HTR-8/SVneo (cell line): ENCODE measurements at places on chromosomes 5 and 9.

DNA sequence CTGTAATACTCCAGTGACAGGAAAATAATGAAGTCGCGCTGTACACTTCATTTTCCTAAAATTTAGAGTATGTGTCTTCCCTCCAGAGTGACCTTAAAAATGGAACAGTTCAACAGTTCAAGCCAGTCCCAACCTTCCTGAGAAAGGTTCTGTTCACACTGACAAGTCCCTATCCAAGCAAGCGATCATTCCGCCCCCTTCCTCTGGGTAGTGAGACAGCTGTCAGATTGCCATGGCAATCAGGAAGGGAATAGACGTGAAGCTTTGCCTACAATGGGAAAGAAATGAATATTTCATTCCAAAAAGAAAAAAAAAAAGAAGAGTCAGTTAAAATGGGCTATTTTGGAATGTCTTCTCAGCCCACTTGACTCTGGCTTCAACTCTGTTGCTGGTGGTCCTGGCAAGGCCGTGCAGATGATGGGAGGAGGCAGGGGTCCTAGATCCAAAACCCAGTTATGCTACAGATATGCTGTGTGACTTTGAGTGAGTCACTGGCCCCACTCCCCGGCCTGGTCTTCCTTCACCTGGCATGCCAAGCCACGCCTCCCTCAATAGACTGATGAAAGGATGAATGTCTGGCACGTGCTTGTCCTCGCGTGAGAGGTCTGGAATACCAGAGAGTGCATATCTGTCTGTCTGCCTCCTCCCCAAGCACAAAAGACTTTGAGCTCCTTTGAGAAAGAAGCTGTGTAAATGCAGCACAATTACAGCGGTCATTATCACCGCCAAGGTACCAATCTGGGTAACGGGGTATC, 165.8 kb upstream of the WWC1 start:
- DNase-seq: no peak

- no peak for DNase-seq
These were observed 178.3 kb downstream of the CWC27 start for GRCh38 chr5:64947031-64947430.

GRCh38 chr5:50922942-50923767, 256.7 kb downstream of the PARP8 start:
- no peak for DNase-seq

DNA sequence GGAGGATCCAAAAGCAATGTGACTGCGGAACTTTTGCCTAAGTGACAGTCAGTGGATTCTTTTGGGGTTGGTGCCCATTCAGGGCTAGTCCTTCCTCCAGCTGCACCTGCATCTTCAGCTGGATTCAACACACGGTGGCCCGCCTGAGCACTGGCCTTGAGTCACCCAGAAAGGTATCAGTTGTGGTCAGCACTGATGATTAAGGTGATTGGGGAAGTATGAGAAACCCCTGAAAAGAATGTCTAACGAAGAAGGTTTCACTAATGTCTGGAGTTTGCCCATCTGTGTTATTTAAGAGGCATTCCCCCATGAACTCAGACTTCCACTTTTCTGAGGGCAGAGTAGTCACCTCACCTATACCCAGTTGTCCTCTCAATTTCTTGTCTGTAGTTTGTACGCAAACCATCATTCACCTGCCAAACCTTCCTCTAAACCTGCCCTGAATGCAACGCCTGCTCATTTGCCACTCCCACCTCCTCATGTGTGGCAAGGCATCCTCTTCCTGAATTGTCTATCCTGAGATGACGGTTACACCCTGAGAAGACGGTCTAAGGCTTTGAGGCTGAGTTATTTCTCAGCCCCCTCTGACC, 27.2 kb downstream of the CSF2 start:
- DNase-seq: no peak

GRCh38 chr9:127049044-127049443, 73.4 kb downstream of the ANGPTL2 start:
- DNase-seq: peak; percentile 65
